ENCODE measurements at places on chromosomes 12 and 14.

- peaks cover 4% of the 10 kb centered on the region for H3K4me1 ChIP-seq
- no peak overlapping the region for H3K4me3 ChIP-seq
- H3K36me3 ChIP-seq, result no peaks in the 10 kb centered on the region
- no peak overlapping the region for H3K27ac ChIP-seq
- H3K27me3 ChIP-seq, result no peaks in the 10 kb centered on the region
- DNase-seq, result no peak
These were observed 52.5 kb upstream of the VASH1 start for GRCh38 chr14:76708771-76709170.

GRCh38 chr12:77591959-77592743 lies 238.5 kb upstream of the NAV3 start:
- no peaks in the 10 kb centered on the region for H3K4me1 ChIP-seq
- no peaks in the 10 kb centered on the region for H3K27me3 ChIP-seq
- H3K27ac ChIP-seq, result no peak overlapping the region
- no peak for DNase-seq

GRCh38 chr12:126685636-126686035 lies 1581.3 kb upstream of the TMEM132C start:
- H3K4me1 ChIP-seq, result no peaks in the 10 kb centered on the region
- DNase-seq, result no peak
- H3K36me3 ChIP-seq, result peaks cover 64% of the 10 kb centered on the region
- H3K4me3 ChIP-seq, result no peak overlapping the region
- no peak overlapping the region for H3K27ac ChIP-seq
- H3K27me3 ChIP-seq, result no peaks in the 10 kb centered on the region

DNA sequence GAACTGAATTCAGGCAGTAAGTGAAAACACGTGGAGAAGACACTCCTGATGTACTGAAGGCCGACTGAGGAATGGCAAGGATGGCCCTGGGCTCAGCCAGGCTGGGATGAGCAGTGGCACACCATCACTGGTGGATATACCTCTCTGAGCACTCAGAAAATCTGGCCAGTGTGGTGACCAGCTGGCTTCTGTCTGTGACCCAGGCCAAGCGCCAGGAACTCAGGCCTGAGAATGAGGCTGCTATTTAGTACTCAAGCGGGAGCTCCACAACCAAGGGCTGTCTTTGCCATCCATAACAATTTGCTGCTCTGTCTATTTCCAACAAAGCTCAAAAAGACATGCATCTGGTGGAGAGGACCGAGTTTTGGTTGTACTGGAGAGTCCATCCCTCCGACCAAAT lies 586.3 kb downstream of the BCL11B start:
- no peak overlapping the region for H3K27ac ChIP-seq
- H3K4me1 ChIP-seq, result peaks cover 3% of the 10 kb centered on the region
- H3K27me3 ChIP-seq, result no peaks in the 10 kb centered on the region
- DNase-seq, result no peak

GRCh38 chr14:83164016-83164415 lies 1630.4 kb upstream of the SEL1L start:
- H3K27ac ChIP-seq, result no peak overlapping the region
- no peaks in the 10 kb centered on the region for H3K36me3 ChIP-seq
- H3K27me3 ChIP-seq, result no peaks in the 10 kb centered on the region
- DNase-seq, result no peak
- H3K4me3 ChIP-seq, result no peak overlapping the region

- no peak for DNase-seq
- H3K4me1 ChIP-seq, result no peaks in the 10 kb centered on the region
- H3K4me3 ChIP-seq, result no peak overlapping the region
These were observed 543.7 kb upstream of the TMEM132C start for GRCh38 chr12:127723251-127723650.

DNA sequence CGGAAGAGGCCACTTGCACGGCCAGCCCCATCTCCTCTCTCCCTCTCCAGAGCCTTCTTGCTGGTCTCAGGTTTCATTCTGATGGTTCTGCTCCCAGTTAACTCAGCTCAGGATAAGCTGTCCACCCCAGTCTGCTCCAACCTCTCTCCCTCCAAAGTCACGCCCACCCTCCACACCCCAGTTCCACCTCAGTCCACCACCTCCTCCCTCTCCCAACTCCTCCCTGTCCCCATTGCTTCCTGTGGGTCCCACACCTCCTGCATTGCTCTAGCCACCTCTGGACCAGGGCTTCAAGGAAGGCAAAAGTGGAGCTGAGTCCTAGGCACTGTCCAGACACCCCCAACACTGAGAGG lies 13.1 kb downstream of the KRT71 start:
- no peak overlapping the region for H3K4me3 ChIP-seq
- no peaks in the 10 kb centered on the region for H3K27me3 ChIP-seq
- no peak for DNase-seq

DNA sequence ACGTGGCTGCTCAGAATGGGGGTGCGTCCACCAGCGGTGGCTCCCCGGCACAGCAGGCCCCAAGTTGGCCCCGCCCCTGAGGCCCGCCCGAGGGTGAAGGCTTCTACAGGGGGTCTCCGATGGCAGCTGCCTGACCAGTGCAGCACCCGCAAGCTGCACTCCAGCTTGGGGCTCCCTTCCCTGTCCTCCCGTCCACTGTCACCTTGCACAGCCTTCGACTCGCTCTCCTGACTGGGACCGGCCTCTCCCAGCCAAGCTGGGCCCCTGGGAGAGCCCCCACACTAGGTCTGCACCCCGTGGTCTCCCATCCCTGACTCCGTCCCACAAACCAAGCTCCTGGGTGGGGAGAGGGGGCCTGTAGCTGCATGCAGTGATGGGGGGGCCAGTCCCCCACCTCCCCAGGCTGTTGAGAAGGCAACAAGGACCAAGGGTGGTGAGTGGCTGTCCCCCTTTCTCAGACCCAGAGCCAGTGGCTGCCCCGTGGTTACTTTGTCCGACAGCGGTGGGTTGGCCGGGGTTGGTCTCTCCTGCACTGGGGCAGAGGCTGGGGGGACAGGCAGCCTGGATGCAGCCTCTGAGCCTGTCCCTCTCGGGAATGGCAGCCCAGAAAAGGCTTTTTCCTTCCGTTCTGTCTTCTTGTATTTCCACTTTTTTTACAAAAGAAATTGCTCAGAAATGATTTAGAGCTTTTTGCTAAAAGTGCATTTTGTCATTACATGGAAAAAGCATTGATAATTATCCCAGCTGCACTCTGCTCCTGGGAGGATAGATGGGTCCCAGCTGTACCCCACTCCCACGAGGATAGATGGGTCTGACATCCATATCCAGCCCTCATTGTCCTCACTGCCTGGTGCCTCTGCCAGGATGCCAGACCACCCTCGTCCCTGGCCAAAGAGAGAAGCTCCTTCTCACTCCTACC lies 217.0 kb downstream of the KIF26A start:
- no peaks in the 10 kb centered on the region for H3K27me3 ChIP-seq
- H3K4me1 ChIP-seq, result no peaks in the 10 kb centered on the region
- DNase-seq, result no peak
- no peak overlapping the region for H3K4me3 ChIP-seq

DNA sequence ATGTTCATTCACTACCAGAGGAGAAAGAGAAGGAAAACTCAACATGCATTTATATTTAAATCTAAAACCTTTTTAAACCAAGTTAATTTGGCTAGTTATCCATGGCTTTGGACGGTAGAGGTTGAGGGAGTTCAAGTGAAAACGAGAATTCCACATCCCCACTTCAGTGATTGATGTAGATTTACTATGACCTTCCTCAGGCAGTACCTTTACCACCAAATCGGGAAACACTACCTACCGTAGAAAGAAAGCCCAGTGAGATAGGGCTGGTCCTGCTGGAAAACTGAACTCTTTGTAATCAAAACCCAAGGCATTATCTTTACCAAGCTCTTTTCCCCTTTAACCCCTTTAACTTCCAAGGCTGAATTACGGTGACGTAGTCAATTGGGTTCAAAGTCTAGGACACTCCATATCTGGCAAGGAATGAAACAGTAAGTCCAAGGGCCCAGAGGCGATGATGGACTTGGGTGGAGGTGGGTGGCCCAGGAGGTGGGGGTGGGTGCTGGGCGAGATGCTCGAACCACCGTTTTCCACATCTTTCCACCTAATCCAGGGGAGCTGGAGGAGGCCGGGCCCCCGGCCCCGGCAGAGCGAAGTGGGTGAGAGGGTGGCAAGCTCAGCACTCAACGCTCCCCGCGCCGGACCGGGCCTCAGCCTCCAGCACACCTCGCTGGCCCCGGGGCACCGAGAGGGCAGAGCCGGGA lies 618 bp downstream of the SEC23A start:
- H3K27ac ChIP-seq, result peak overlapping the region; percentile 89
- H3K36me3 ChIP-seq, result no peaks in the 10 kb centered on the region
- no peaks in the 10 kb centered on the region for H3K27me3 ChIP-seq

- H3K27me3 ChIP-seq, result peaks cover 7% of the 10 kb centered on the region
- no peaks in the 10 kb centered on the region for H3K36me3 ChIP-seq
- peaks cover 21% of the 10 kb centered on the region for H3K4me1 ChIP-seq
- no peak overlapping the region for H3K27ac ChIP-seq
These were observed 211.4 kb upstream of the RTL1 start for GRCh38 chr14:101114726-101115515.

DNA sequence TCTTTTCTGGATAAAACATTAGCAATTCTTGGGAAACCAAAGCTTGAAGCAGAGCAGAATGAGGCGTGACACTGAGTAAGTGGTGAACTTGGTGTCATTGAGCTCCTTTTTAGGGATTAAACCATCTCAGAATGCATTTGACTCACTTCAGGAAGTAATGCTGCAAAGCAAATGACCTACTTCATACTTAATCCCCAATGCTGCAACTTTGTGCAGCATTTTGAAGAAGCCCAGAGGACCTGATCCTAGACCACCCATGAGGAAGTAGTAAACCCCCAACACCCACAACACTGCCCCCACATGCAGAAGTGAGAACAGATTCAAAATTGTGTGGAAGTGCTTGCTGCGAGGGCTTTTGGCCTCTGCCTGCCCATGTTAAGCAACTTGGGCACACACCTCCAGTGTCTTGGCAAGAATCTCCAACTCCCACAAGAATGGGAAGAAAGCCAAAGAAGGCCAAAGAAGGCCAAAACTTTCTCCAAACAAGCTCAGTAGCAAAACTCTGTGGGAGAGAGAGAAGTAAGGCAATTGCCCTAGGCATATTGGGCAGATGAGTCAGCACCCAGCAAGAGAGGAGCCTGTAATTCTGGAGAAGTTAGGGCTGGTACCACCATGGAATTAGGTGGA lies 69.2 kb upstream of the ETV6 start:
- H3K27me3 ChIP-seq, result no peaks in the 10 kb centered on the region
- peaks cover 2% of the 10 kb centered on the region for H3K36me3 ChIP-seq
- no peak overlapping the region for H3K4me3 ChIP-seq
- H3K27ac ChIP-seq, result no peak overlapping the region
- no peak for DNase-seq

DNA sequence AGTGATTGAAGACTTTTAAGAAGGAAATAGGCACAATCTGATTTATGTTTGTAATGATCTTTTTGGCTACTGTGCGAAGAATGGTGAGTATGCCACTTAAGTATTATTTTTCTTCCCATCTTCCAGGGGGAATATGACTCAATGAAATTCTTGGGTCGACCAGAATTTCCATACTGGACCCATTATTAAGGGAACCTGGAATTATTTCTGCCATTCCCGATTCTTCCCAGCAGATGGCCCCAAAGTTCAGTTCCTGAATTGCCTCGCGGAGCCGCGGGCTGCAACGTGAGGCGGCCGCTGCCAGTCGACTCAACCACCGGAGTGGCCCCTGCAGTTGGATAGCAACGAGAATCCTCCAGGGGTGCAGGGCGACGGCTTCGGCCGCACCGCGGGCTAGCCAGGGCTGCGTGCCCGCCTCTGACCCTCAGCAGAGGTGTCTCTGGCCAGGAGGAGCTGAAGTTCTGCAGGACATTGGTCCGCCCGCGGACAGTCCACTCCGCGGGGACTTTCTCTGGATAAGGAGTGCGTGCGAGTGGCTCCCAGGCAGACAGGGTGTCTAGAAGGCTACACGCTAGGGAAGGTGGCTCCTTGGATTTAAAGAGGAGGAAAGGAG lies 628 bp upstream of the TSHR start:
- peaks cover 41% of the 10 kb centered on the region for H3K27me3 ChIP-seq
- H3K4me3 ChIP-seq, result peak overlapping the region; percentile 91
- peak; percentile 85 for DNase-seq
- no peaks in the 10 kb centered on the region for H3K36me3 ChIP-seq
- H3K4me1 ChIP-seq, result peaks cover 8% of the 10 kb centered on the region

DNA sequence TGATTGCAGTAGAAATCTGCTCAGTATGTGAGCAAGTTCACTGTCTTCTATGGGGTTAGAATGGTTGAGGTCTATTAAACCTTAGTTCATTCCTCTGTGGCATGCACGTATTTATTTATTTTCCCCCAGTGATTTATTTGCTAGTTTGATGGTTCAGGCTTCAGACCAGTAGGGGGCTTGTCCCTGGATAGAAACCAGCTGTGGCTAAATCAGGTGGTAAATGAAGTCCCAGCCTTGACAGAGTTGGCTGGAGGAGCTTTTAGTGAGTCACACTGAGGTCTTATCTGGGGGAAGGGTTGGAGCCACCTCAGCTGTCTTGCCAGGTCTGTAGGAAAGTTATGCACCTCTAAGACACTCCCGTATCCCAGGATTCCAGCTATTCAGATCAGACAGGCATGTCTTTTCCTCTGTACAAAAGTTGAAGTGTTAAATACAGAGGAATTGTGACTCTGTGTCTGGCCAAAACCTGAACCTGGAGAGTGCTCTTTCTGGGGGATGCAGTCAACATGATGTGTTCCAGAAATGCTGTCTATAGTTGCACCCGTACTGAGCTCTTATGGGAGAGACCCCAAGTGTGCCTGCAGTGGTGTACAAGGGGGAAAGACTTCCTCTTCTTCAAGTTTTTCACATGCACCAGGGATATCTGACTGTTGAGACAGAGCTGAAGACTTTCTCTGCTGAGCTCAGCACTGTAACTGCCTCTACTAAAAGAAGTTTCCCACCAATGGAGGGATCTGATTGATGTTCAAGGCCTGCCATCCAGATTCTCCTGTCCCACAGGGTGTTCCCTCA lies 1322.1 kb downstream of the TMEM121 start:
- H3K4me1 ChIP-seq, result no peaks in the 10 kb centered on the region
- H3K27me3 ChIP-seq, result peaks cover 8% of the 10 kb centered on the region
- peaks cover 79% of the 10 kb centered on the region for H3K36me3 ChIP-seq
- no peak overlapping the region for H3K4me3 ChIP-seq
- H3K27ac ChIP-seq, result no peak overlapping the region

DNA sequence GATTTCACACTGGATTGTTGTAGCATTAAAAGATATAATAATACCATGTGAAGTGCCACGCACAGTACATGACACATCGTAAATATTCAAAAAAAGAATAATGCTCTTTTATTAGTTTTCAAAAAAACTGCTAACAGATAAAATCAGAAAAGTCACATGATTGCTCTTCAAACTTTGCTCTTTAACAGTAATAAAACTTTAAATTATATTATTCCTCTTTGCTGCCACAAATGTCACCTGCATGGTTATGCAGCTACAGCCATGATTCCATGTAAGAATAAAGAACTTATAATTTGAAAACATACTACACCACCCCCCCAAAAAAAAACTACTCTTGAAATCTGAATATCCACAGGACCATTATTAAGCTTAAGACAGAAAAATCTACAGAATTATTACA lies 90.0 kb downstream of the SLC2A13 start:
- no peak for DNase-seq
- H3K4me3 ChIP-seq, result no peak overlapping the region
- peaks cover 65% of the 10 kb centered on the region for H3K4me1 ChIP-seq
